ENCODE measurements at places on chromosomes 6 and 20.

DNA sequence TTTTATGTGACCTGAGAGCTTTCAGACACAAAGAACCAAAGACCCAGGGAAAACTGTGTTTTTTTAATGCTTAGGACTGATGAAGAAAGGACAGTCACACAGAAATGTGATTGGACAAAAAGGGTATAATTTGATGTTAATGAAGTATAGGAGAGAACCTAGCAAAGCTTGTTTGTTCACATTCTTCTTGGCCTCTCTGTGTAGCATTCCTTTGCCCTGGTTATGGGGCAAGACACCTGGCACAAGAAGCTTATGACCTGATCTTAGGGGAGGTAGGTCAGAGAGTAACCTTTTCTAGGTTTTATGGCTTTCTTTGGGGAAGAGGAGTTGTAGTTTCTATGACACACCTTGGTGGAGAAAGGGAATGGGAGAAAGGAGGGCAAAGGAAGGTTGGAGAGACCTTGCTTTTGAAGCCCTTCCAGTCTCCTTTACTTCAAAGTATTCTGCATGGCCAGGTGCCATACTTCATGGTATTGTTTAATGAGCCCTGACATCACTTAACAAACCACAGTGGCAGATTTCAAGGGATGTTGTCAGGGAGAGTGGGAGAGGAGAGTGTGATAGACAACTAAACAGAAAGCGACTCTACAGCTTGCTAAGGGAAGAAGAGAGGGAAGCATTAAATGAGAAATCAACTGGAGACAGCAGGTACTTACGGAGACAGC lies 701.8 kb upstream of the FLRT3 start:
- no peak for DNase-seq

DNA sequence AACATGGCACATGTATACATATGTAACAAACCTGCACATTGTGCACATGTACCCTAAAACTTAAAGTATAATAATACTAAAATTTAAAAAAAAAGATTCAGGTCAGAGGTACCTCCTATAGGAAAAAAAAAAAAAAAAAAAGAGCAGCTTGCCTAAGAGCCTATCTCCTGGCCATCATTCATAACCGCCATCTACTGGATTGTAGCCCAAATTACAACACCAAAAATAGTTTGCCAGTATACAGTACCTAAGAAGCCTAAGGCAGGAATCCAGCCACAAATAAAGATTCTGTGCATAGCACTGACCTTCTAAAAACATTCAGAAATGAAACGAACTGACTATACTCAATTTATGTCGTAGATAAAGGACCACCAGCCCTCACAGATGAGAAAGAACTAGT lies 438.4 kb upstream of the ADGRB3 start:
- DNase-seq: no peak

GRCh38 chr6:152244998-152245630 lies 392.0 kb downstream of the SYNE1 start:
- no peak for DNase-seq

- DNase-seq: no peak
Measured at GRCh38 chr20:1618954-1619540, 762 bp downstream of the SIRPB1 start.

DNA sequence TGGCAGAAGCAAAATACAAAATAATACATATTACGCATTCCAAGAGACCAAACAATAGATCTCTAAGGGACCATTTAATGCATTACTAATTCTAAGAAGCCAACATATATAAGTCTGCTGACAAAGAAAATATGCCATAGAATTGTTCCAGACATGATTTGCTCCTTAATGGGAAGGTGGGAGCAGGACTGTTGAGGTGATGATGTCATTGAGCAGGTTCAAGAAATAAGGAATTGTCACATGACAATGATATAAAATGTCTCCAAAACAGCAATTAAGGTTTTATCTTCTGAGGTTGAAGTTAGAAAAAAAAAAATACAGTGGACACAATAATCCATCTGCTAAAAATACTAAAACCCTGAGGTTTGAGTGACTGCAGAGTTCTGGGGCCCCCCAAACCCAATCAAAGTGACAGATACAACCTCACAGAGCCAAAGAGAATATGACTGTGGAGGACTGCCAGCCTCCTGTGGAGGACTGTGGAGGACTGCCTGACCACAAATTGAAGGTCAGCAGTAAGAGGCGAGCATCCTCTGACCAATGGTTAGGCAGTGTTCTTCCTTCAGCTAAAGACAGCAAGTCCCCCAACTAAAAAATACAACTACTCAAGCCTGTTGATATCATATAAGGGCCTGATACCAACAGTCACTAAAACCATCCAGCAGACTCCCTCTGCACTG lies 39.0 kb downstream of the TOMM6 start:
- no peak for DNase-seq
